Activated CD4-positive, alpha-beta T cell treated with anti-CD3 and anti-CD28 coated beads, Interleukin-2, amount 10 ng/mL, durations not matched to agents 24 days and 14 days (primary cell): ENCODE measurements at places on chromosomes 7 and 10. TPM values are rescaled to one million over a fixed set of nuclear protein-coding genes. Genes with fewer than 3 reads are reported as not detected.

- no peak overlapping the region for H3K27ac ChIP-seq
- peaks cover 1% of the 10 kb centered on the region for H3K36me3 ChIP-seq
- H3K27me3 ChIP-seq: peaks cover 1% of the 10 kb centered on the region
Measured at GRCh38 chr10:62732841-62733653, 71.5 kb upstream of the ADO start.

DNA sequence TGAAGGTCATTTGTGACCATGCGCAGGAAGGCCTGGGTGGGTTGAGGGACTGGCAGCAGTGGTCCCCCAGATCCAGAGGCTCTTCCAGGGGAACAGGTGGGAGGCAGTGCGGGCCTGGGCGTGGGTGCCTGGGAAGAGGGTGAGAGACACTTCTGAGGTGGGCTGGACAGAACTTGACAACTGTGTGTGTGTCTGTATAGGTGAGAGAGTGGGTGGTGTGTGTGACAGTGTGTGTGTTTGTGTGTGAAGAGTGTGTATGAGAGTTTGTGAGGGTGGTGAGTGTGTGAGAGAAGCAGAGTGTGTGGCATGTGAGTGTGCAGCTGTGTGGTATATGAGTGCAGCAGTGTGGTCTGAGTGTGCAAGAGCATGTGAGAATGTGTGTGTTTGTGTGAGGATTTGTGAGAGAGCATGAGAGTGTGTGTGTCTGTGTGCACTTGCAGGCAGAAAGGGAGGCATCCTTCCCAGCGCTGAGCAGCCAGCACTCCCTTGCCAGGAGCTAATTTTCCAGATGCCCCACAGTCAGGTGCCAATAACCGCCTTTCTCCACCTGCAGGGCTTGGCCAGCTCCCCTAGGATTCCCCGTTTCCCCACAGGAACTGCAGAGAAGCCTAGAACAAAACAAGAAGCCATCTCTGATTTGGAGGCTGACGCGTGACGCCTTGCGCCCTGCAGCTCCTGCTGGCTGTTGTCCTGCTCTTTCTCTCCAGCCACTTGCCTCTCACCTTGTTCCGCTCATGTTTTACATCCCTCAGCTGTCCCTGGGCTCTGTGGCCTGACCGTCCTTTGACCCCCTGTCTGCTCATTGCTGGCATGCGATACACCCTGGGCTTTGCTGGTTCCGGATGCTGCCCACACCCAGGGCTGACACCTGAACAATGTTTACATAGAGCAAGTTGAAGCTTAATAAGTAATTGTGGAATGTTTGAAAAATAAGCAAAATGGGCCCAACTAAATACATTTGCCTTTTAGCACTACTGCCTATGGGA lies 88.0 kb downstream of the TMEM178B start:
- H3K27ac ChIP-seq: no peak overlapping the region
- DNase-seq: no peak
- H3K36me3 ChIP-seq: no peaks in the 10 kb centered on the region
- no peaks in the 10 kb centered on the region for H3K4me1 ChIP-seq

DNA sequence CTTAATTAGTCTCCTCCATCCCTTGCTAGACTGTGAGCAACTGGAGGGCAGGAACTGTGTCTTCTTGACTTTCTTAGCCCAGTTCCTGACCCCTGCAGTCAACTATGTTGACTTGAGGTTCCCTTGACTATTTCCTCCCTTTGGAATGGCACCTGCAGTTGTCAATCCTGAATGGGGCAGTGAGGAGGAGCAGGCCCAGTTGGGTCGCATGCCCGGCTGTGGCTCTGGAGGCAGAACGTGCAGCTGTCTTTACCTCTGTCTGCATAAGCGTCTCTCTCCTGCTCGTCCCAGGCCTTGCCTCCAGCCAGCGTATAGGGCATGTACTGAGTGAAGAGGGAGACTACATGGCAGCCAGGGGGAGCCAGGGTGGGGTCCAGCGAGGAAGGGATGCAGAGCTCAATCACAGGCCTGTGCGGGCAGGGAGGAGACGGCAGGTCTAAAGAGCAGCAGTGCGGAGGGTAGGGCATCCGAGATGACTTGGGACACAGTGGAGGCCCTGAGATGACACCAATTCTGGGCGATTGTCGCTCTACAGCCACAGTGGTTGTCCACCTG lies 26.8 kb downstream of the PYROXD2 start:
- no peak overlapping the region for H3K27ac ChIP-seq
- peaks cover 8% of the 10 kb centered on the region for H3K4me1 ChIP-seq
- DNase-seq: no peak
- no peaks in the 10 kb centered on the region for H3K27me3 ChIP-seq
- no peaks in the 10 kb centered on the region for H3K36me3 ChIP-seq

- peak; percentile 90 for DNase-seq
- peaks cover 65% of the 10 kb centered on the region for H3K4me1 ChIP-seq
- H3K4me3 ChIP-seq: no peak overlapping the region
- no peaks in the 10 kb centered on the region for H3K27me3 ChIP-seq
- peaks cover 89% of the 10 kb centered on the region for H3K36me3 ChIP-seq
Measured at GRCh38 chr7:143299840-143300239, 11.7 kb downstream of the CASP2 start.

GRCh38 chr10:124657806-124658205 lies 86.4 kb downstream of the FAM53B start:
- H3K27ac ChIP-seq: no peak overlapping the region
- H3K4me3 ChIP-seq: no peak overlapping the region
- no peaks in the 10 kb centered on the region for H3K27me3 ChIP-seq
- H3K4me1 ChIP-seq: peaks cover 40% of the 10 kb centered on the region
- peaks cover 19% of the 10 kb centered on the region for H3K36me3 ChIP-seq

Gene SOSTDC1
- not detected in 2 replicates for total RNA-seq

- H3K4me3 ChIP-seq: no peak overlapping the region
- H3K27me3 ChIP-seq: no peaks in the 10 kb centered on the region
- no peak overlapping the region for H3K27ac ChIP-seq
- DNase-seq: no peak
- H3K36me3 ChIP-seq: no peaks in the 10 kb centered on the region
Measured at GRCh38 chr7:42285383-42285824, 48.4 kb upstream of the GLI3 start.
